ENCODE measurements at places on chromosomes 7 and 10. TPM values are rescaled to one million over a fixed set of nuclear protein-coding genes. Genes with fewer than 3 reads are reported as not detected.
A peak's percentile ranks its signal among the peaks of the same experiment; 100 is the strongest.

Gene UCMA
- polyA plus RNA-seq: not detected

Gene TMEM225B
- polyA plus RNA-seq: 0.41 TPM

Gene AFAP1L2
- 3.7 TPM for polyA plus RNA-seq

Gene UCN3
- polyA plus RNA-seq: not detected

Gene MUC3A
- 0.63 TPM for polyA plus RNA-seq

Gene TUBGCP2
- polyA plus RNA-seq: 23.0 TPM

DNA sequence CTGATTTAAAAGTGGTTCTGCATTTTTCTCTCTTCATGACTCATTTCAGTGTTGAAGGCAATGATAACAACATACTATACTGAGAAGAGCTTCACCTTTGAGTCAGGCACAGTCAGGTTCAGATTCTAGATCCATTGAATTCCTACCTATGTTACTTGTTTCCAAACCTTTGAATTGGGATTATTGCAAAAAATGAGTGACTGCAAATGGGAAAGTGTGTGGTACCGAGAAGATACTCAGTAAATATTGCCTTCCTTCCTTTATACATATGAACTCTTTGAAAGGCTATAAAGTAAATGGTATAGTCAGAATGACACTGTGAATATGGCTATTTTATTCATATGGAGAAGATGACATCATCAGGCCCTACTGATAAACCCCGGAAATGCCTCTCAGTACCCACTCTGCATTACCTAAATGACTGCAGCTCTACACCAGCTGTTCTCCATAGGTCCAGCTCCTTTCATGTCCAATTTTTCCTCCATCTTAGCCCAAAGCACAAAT is 66.7 kb upstream of the FGL2 start:
- no peak for DNase-seq

GRCh38 chr7:47743965-47744591 is 162.2 kb upstream of the TNS3 start:
- no peak for DNase-seq

DNA sequence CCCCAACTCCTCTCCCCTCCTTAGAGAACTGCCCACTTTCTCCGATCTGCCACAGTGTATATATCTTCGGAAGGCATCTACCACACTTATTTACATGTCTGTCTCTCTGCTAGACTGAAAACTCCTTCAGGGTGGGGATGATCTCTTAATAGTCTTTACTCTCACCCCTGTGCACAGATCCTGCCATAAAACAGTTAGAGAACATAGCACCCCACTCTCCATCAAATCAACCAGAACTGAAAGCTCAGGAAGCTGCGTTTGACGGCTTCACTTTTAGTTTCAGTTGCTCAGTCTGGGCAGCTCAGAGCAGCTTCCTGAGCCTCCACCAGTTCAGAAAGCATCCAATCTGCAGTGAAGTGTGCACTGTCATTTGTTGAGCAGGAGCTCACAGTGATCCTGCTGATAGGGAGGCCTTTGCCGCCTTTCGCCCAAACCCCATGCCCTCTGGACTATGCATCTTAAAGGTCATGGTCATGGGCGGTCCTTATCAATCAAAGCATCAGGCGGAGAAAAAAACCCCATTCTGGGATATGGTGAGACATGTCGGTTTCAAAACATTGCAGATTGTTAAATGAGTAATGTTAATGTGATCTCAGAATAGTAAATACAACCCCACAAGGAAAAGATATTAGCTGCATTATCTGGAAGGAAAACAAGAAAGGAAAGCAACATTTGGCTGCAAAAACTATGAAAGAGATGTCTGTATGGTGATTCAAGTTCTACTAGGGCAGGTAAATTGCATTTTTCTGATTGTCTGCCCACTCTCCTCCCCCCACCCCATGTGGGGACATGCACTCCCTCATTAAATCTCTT is 167.1 kb upstream of the ADO start:
- DNase-seq: peak; percentile 40

DNA sequence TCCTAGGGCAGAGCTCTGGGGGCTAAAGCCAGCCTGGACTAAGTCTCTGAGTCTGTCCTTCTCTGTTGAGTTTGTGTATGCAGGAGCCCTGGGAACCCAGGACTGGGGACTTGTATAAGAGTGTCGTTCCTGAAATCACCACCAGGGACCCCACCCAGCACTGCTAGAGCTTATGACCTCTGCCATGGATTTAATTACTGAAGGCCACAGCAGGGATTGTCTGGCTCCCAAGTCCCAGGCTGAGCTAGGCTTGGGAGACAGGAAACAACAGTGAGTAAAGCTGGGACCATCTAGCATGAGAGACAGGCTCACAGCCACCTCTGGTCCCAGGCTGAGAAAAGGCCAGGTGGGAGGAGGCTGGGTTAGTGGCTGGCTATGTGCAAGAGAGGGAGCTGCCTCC is 1.4 kb upstream of the TSPAN15 start:
- DNase-seq: no peak

DNA sequence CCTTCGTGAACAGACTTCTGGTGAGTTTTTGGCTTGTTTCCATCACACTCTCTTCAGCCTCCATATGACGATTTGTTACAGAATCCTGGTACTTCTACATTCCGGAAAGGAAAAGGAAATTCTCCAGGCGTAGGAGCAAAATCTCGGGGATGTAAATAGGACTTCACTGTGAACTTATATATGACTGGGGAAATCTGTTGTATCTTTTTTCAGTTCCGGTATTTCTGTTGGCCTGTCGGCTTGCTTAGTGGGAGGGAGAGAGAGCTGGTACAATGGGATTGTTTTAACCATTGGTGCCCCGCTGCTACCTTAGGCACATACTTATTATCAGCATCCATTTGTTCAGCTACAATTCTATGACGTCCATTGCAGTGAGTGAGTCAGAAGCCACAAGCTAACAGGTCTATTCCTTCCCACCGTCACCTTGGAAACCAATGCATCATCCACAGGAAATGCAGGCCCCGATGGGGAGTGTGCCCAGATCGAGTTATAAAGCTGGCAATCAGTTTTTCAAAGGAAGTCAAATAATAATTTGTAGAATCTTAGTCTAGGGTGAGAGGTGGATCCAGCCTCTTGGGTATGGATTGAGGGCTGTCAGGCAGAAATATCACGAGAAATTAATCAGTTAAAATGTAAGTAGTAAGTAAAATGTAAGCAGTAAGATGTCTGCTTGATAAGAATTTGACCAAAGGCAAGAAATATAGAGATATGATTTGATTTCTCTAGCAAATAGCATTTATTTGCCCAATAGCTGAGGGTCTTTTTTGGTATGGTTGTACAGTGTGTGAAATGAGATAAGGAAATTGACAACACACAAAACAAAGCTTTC is 92.0 kb upstream of the MKLN1 start:
- DNase-seq: no peak

DNA sequence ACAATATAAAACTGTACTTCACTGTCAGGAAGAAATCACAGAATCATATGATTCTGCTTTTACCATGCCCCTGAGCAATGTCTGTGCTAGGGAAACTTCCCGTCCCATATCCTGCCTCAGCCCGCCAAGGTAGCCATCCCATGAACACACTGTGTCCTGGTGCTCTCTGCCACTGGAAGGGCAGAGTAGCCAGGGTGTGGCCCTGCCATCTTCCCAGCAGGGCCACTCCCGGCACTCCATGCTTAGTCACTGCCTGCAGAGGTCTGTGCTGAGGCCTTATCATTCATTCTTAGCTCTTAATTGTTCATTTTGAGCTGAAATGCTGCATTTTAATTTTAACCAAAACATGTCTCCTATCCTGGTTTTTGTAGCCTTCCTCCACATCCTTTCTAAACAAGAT is 31.8 kb downstream of the AP3M1 start:
- DNase-seq: no peak

GRCh38 chr7:117173035-117173770 is 149.7 kb downstream of the WNT2 start:
- no peak for DNase-seq

DNA sequence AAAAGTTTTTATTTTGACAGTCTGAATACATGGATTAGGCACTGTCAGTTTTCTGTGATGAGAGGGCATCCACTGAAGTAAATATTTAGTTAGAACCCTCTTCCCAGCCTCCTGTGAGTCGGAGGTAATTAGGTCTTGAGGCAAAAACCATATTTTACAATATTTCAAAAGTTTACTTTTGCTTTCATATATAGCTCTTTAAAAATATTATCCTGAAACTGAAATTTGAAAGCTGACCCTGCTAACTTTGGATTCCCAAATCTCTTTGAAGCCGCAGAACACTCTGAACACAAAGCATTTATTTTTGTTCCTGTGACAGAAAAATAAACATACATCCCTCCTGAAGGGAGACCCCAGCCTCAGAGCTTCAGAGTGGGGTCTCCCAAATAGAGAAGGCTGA is 317.4 kb downstream of the KIF20B start:
- no peak for DNase-seq

GRCh38 chr7:31986878-31987518 is 83.2 kb downstream of the PDE1C start:
- no peak for DNase-seq

GRCh38 chr10:112261281-112261822 is 21.8 kb upstream of the TECTB start:
- DNase-seq: no peak

GRCh38 chr7:28823582-28823981 is 134.5 kb downstream of the TRIL start:
- no peak for DNase-seq

- DNase-seq: no peak
These were observed 88.7 kb downstream of the IMMP2L start for GRCh38 chr7:111473449-111474198.

DNA sequence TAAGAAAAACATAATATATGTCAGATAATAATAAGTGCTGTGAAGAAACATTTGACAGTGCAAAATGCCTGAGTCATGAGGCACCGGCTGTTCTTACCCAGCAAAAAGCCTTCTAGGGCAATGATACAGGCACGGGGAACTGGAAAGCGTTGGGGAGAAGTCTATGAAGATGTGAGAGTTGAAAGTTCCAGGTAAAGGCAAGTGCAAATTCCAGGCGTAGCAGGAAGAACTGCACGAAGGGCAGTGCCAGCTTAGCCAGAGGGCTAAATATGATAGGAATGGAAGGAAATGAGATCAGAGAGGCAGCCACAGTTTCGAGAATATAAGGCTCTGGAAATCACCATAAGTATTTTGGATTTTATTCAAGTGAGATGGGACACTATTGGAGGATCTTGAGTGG is 87.0 kb downstream of the IPMK start:
- no peak for DNase-seq

DNA sequence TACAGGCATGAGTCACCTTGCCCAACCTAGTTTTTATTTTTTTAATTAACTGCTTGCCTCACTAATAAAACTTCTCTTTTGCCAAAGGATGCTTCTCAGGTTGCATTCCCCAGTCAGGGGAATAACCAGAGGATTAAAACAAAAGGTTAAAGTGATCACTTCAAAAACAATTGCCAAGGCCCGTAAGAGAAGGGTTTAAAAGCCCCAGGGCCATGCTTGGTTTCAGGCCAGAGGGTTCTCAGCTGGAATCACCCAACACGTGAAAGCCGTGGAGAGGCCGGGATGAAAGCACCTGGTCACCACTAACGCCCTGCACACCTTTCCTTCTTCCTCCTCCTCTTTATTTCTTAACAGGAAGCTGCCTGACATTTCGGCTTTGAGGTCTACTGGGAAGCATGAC is 587.5 kb downstream of the PTPRN2 start:
- DNase-seq: no peak

- no peak for DNase-seq
These were observed 37.3 kb upstream of the PRKAR2B start for GRCh38 chr7:107007007-107007891.

GRCh38 chr7:130758429-130759056 is 24.5 kb upstream of the KLF14 start:
- no peak for DNase-seq

- no peak for DNase-seq
These were observed 133.9 kb downstream of the AUTS2 start for GRCh38 chr7:69732203-69732602.

DNA sequence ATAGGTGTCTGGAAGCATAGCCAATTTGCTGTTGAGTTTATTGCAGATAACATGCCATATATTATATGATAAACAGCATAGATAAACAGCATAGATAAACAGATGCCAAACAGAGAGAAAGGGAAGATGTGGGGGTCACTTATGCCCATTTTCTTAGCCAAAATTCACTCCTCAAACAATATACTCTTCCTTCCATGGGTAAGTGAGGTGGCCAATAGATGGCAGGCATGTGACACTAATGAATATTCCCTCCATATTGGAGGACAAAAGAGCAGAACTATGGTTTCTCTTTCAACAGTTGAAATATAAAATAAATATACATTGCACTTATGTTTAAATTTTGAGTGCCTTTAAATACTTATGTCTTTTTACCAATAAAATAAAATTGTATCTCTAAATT is 1212.8 kb downstream of the REEP3 start:
- DNase-seq: peak; percentile 10

DNA sequence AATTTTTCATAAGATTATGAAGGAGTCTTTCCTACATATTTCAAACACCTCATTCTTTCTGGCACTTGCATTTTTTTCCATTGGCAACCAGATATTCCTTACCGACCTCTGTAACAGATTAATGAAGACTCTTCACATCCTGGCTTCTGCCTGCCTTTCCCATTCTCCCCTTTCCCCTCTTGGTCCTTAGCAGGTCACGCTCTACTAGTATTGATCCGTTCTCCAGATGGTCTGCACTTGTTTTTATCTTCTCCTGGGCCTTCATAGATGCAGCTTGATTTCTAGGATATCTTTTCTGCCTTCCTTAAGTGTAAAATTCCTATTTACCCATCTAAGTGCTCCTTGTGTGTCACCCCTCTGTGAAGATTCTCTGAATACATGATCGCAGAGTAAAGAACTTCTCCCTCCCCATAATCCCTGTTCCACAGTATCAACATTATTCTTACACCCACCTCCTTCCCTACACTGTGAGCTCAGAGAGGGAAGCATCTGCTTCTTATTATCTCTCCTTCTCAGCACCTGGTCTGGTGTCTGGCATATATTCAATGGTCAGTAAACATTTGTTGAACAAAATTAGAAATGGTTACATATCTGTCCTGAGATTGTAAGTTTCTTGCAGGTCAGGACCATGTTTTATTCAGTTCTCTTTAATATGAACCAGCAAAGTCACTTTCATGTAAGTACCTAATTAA is 654.2 kb downstream of the REEP3 start:
- no peak for DNase-seq

- DNase-seq: no peak
These were observed 31.9 kb downstream of the RSBN1L start for GRCh38 chr7:77727936-77728701.

DNA sequence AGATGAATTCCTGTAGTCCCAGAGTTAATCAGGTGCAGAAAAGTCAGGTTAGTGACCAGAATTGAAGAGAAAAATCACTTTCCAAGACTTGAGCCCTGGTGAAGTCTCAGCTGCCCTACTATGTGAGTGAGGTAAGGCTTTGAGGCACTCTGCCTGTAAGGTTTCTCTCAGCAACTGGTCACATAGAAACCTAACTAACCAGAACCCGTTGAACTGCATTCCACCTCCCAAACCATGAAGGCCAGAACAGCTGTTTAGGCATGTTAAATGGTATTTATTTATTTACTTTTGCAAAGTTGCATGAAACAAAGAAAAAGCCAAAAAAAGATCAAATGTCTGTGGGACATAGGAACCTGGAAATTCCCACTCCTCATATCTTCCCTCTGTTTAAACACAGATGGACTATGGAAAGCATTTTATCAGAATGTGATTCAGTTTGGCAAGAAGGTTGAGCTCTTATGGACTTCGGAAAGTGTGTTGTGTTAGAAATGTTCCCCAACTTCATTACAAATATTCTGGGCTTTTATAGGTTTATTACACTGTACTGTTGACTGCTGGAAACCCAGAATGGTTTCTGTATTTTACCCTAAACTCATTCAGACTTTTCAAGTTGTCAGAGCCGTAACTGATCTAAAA is 12.8 kb upstream of the GPR85 start:
- DNase-seq: no peak
